AG04449 (cell line): ENCODE measurements at places on chromosomes 1 and 21.

GRCh38 chr1:200081151-200081968, 53.9 kb downstream of the NR5A2 start:
- no peak for DNase-seq

DNA sequence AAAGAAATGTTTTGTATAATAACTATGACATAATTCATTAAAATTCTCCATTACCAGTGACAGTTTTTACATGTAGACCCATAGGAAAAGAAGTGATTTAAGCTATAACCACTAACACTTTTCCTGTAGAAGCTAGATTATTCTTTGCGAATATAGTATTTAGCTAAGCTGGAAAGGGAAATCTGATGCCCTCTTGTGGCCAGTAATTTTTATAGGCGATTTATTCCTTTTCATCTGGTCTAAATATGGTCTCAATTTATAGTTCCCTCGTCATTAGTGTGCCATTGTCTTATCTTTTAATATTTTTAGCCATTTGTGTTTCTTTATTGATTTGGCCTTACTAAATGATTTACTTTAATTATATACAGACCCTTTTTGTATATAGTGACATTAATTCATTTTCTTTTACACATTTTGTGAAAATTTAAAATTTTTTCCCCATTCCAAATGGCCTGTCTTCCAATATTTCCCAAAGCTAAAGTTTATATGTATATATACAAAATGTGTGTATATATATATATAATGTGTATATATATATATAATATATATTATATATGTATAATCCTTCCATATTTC, 26.7 kb downstream of the BTG3 start:
- DNase-seq: no peak

DNA sequence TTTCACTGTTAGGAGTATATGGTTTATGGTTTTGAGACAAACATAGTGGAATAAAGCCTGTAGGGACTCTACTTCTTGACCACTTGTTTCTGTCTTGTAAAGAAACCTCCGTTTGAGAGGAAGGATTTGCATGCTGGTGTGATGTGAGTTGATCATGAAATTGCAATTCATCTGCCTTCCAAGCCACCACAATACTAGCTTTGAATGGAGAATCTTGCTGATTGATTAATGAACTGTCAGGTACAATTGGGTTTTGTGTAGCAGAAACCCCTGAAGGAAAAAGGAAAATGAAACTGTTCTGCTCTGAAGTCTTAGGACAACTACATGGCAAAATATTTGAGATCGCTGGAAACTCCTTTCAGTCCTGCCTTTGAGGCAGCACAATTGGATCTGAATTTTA, 90.7 kb downstream of the VPS13D start:
- DNase-seq: no peak

DNA sequence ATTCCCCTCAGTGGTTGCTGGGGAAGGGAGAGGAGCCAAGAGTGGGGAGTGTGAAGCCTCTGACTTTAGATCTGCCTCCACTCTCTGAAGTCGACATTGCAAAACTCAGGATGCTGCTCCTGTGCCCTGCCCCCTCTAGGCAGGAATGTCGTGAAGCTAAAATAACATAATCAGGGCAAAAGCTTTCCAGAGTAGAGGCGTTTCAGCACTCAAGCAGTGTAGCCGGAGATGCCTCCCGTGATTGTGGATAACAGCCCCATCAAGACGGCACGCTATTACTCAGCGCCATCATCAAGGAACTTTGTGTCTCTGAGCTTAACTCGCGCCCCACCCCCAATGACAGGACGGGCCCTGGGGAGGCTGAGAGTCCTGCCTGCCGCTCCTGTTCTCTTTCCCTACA, 60.0 kb downstream of the FBXO2 start:
- DNase-seq: no peak

DNA sequence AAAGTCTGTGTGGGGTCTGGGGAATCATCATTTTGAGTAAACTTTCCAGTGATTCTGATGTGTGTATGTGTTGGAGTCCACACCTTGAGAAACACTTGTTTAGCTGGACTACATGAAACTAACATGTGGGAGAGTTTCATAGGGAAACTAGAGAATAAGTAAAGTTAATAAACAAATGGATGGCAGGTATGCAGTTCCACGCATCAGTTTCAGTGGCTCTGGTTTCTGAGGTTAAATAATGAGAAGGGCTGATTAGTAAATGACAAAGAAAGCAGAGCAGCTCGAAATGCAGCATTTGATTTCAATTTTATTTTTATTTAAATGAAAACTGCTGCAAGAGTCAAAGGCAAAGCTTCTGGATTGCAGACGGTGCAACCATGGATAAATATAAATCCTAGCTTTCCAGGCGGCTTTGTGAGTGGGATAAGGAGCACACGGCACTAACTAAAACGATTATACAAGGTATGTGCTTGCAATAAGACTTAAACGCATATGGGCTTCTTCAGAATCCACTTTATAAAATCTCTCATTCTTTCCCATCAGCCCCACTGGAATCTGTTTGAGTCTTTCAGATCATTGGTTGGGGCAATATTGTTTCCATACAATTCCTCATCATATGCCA, 310.7 kb downstream of the PLPP3 start:
- DNase-seq: no peak
